Vein endothelial cell (primary cell): ENCODE measurements at places on chromosomes 7 and 10. TPM values are rescaled to one million over a fixed set of nuclear protein-coding genes. Genes with fewer than 3 reads are reported as not detected.

SPOCK2 gene
- 0.96 and 0.98 TPM in 2 replicates for total RNA-seq

FGFR2 gene
- total RNA-seq, result not detected in 2 replicates

VIPR2 gene
- not detected in 2 replicates for total RNA-seq

CLEC2L gene
- not detected in 2 replicates for total RNA-seq

FLNC gene
- 182 and 242 TPM in 2 replicates for total RNA-seq

MSMB gene
- total RNA-seq, result not detected in 2 replicates

CAMK2B gene
- total RNA-seq, result 0.57 and 0.65 TPM in 2 replicates

ADAM8 gene
- total RNA-seq, result 0.33 and 0.57 TPM in 2 replicates

LRGUK gene
- total RNA-seq, result 0.33 and 0.57 TPM in 2 replicates
